ENCODE measurements at places on chromosomes 4 and X.

- no peak for DNase-seq
These were observed at the start of gene DDIT4L for GRCh38 chr4:100189820-100190642. DDIT4L (minus strand) TSS chr4:100190468; CDS start chr4:100189983, 485 bp downstream.

DNA sequence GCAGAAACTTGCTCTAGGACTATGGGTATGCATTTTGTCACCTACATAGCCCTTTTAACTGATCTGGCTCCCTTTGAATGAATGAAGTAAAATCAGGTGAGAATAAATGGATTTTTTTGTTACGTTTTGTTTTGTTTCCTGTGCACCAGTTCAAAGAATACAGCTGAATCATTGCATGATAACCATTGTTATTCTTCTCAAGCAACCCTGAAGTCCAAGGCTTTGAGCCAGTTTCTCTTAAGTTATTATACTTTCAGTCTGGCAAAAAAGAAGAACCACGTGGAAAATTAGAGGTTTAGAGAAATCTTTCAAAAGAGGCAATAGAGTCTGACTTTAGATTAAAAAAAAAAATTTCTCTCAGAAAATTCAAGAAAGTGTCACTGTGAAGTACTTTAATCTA is 398.6 kb upstream of the TECRL start:
- no peak for DNase-seq

DNA sequence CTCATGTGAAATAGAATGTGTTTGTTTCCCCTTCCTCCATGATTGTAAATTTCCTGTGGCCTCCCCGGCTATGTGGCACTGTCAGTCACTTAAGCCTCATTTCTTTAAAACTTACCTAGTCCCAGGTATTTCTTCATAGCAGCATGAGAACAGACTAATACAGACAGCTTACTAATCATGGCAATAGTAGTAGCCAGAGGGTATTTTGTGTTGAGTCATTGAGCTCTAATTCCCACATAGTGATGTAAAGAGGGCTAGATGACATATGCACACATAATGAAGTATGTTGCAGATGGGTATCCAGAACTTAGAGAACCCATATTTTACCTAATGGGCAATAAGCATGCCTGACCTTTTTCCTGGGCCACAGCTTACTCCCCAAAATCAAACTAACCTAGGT is 1197.2 kb downstream of the PCDH7 start:
- no peak for DNase-seq

DNA sequence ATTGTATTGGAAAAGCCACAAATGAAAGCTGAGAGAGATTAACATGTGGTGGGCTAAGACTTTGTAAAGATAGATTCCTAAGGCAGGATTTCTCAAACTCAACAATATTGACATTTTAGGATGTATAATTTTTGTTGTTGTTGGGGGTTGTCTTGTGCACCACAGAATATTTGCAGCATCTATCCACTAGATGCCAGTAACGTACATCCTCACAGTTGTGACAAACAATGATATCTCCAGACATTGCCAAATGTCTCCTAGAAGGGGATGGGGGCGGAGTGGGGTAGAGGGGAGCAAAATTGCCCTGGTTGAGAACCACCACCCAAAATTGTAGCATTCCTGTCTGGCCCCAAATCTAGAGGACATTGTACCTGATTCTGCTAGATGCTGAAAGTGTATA is 14.7 kb upstream of the CBR4 start:
- no peak for DNase-seq

DNA sequence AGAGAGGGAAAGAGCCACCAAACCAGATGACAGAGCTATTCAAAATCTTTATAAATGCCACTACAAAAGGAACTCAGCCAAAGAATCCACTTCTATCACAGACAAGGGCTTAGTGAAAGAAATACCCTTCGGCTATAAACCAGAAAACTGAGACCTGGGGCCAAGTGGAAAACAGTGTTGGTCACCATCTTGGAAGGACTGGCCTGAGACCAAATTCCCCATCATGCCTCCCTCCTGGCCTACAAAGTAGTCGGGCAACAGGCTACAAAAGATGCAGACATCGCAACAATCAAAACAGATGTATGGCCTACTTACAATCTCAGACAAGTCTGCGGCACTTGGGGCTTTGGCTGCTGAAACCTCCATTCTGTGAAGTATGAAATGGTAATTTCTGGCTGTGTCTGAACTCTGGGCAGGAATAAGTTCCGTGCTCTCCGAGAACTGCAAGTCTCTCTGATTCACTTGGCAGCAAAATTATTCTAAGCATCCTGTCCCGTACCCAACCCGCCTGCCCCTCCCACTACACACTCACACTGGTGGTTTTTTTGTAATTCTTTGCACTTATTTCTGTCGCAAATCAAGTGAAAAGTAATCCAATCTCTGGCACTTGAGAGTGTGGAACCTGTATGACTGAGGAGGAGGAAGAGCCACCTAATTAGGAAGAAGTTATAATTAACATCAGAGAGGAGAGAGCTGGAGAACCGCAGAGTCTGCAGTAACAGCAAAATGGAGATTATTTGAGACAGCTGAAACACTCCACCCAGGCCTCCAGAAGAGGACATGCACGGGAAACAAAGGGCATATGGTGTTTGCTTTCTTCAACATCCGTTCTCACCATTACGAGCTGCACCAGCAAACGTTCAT is 87.8 kb downstream of the SH3KBP1 start:
- DNase-seq = no peak

GRCh38 chrX:153406903-153407302 is 4.4 kb upstream of the ZFP92 start:
- no peak for DNase-seq

GRCh38 chr4:25954293-25954904 is 40.4 kb downstream of the SMIM20 start:
- no peak for DNase-seq

DNA sequence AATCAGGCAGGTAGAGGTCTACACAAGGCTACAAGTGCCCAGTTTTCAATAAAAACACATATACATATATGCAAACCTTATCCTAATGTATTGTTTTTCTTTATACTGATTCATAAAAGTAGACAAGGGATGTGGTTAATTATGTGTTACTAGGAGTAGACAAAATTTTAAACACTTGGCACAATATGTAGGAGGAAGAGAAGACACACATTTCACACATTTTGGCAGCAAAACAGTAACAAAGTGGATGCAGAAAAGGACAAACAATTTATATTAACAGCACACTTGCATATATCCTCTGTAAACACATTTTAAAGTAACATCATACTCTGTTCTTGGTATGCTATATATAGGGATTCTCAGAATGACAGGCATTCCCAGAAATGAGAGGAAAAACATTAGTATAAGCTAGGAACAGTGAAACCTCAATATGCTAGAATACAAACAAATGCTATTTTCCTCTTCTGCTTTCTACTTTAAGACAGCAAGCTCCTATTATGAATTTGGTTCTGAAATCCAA is 63.8 kb downstream of the GPRIN3 start:
- DNase-seq = no peak

- no peak for DNase-seq
These were observed 56.3 kb downstream of the CCDC149 start for GRCh38 chr4:24856586-24856985.

DNA sequence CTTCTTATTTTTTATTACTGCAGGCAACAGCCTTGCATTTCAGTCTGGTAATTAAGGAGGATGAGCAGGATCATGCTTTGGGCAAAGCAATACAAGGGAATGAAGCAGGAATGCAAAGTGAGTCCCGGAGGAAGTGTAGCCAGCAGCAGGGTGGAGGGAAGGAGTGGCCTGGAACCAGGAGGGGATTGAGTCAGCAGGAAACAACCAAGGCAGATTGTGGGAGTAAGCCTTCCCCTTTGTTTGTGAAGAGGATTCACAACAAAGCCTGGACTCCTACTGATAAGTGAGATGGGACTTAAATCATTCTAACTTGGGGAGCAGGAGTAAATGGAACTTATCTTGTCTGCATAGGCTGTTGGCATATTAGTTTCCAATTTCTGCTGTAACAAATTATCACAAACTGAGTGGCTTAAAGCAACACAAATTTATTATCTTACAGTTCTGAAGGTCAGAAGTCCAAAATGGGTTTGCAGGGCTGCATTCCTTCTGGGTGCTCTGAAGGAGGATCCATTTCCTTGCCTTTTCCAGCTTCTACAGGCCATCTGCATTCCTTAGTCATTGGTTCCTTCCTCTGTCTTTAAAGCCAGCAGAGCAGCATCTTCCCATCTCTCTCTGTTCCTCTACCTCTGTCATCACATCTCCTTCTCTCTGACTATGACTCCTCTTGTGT is 93.2 kb upstream of the AP1S2 start:
- DNase-seq = no peak

GRCh38 chr4:20313237-20314030 is 61.7 kb downstream of the SLIT2 start:
- DNase-seq = no peak

DNA sequence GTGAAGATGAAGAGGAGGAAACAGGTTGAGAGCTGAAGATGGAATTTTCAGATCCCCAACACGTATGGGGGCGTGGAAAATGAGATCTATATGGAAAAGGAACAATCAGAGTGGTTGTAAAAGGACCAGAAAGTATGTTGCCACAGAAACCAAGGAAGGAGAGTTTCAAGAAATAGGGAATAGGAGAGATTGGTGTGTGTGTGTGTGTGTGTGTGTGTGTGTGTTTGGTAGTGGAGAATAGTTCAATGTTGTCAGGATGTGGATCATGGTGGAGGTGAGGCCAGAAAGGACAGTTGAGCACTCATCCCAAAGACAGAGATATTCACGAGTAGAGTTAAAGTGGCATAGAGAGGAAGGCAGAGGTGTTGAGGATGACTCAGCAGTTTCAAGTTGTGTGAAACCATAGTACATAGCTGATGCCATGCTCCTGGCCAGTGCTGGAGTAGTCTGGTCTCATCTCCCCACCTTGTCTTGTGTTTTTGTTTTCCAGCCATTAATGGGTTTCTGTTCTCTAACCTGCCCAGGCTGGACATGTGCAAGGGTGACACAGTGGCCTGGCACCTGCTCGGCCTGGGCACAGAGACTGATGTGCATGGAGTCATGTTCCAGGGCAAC is 36.1 kb downstream of the HEPH start:
- DNase-seq = no peak

DNA sequence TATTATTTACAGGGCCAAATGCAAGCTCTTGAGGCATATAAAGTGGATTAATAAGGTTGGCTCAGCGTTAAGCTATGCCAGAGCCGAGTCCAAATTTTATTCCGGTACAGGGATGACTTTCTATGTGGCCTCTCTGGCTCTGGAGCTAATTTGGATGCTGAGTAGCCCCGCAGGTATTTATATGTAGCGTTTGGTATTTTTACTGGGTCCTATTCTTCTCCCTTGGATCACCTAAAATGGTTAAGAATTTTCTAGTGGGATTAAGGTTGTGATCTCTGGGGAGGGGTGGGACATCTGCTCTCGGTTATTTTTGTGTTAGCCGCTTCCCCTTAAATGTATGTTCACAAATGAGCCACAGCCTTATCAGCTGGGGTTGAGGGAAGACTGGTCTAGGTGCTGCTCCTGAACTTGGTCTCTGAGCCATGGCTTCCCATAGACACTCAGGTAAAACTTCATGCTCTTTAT is 49.4 kb downstream of the FHL1 start:
- no peak for DNase-seq

GRCh38 chr4:79688691-79689090 is 280.7 kb upstream of the GK2 start:
- DNase-seq = no peak

GRCh38 chr4:163467082-163467770 is 6.3 kb downstream of the TKTL2 start:
- DNase-seq = no peak

- DNase-seq = no peak
These were observed 13.8 kb downstream of the GEMIN8 start for GRCh38 chrX:14015941-14016340.

- DNase-seq = no peak
These were observed 12.4 kb upstream of the PIN4 start for GRCh38 chrX:72169008-72169728.

DNA sequence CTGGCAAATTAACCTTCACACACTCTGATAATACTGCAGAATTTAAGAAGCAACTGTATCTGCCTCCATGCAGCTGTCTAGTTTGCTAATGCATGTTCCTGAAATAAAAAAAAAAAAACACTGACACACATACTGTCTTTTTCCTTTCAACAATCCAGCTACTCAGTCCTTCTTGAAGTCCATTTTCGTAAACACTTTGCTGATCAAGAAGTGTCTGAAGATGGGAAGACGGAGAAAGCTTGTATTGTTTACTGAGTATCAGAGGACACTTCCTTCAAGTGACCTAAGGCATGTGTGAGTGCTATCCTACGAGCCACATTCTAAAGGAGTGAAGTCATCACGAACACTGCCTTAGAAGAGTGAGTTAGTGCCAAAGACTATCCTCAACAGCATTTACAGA is 82.6 kb downstream of the LUZP4 start:
- no peak for DNase-seq

DNA sequence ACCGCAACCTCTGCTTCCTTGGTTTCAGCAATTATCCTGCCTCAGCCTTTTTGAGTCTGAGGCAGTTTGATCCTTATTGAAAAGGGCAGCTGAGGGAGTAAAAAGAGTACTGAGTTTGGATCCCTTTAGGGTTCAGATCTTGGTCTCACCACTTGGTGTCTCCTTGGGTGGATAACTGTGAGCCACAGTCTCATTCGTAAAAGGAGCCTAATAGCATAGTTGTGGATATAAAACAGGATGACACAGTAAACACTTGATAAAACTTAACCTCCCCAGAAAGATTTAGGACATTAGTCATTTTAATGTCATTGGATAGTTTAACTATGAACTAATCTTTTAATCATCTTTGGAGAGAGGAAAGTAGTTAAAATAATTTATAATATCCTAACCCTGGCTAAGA is 173.0 kb downstream of the ANK2 start:
- DNase-seq = no peak

DNA sequence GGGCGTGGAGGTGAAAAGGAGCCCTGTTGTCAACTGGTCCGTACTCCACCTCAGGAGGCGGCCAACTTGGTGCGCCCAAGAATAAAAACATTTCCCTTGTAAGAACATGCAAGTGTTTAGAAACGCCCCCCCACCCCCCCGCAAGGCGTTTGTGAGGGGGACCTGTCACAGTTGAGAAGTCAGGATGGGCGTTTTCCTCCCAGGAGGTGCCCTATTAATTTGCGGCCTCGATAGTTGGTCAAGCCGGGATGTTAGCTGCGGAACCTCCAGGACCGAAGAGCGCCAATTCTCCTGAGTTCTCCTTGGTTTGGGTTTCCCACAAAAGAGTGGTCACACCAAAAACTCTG is 651 bp upstream of the SAP30 start:
- DNase-seq = no peak

DNA sequence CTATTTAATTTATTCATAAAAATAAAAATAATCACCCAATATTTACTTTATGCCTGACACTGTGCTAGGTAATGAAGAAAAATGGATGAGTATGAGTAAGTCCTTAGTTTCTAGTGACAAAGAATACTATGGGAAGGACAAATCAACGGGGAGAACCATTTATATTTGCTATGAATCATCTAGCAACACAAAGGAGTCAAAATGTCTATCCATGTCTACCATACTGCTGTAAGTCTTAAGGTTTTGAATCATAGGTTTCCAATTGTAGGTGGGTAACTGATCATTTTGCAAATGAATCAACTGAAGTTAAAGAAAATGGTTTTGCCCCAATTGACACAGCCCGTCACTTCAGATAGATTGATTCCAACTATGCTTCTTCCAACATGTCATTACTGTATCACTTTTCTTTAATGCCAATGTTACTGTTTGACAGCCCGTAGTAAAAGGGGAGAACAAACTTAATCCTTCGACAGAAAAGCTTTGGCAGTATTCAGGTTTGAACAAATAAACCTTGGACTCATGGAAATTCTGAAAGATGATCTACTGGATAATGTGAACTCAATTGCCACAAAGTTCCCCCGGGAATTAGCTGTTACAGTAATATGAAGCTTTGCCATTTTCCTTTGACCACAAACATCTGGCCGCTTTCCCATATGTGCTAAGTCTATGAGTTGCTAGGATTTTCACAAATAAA is 3.2 kb downstream of the TDO2 start:
- no peak for DNase-seq

GRCh38 chr4:138916763-138917162 is 98.8 kb upstream of the NOCT start:
- no peak for DNase-seq
